Activated T-helper 1 cell treated with anti-CD3 and anti-CD28 coated beads, Interleukin-12 subunit alpha, Interleukin-12 subunit beta, Interleukin-2, Interleukin-4 antibody, amounts not matched to agents 30 ng/mL and 10 ng/mL and 1 ng/mL, durations not matched to agents 14 hours and 24 hours and 36 hours (primary cell): ENCODE measurements at places on chromosomes 2 and 18. TPM values are rescaled to one million over a fixed set of nuclear protein-coding genes. Genes with fewer than 3 reads are reported as not detected.

- no peaks in the 10 kb centered on the region for H3K36me3 ChIP-seq
- H3K27me3 ChIP-seq = no peaks in the 10 kb centered on the region
- no peak for DNase-seq
- H3K4me1 ChIP-seq = no peaks in the 10 kb centered on the region
- no peak overlapping the region for H3K4me3 ChIP-seq
Observed at GRCh38 chr2:133641497-133641896, 73.2 kb upstream of the NCKAP5 start.

DNA sequence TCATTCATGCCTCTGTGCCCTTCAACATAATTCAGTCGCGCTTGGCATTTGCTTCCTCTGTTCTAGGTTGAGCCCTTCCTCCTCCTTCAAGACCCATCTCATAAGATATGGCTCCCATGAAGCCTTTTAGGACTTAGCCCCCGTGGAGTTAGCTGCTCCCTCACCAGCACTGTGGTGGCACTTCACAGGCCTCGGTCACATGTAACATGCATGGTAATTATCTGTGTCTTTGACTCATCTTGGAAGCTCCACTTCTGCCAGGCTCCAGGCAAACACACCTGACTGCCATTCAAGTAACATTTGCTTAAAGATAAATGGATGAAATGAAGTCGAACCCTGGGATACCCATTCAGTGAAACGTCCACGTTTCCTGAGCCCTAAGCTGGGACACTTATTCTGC, 484.7 kb downstream of the EIPR1 start:
- peaks cover 5% of the 10 kb centered on the region for H3K27me3 ChIP-seq
- DNase-seq = no peak
- no peaks in the 10 kb centered on the region for H3K4me1 ChIP-seq
- H3K4me3 ChIP-seq = no peak overlapping the region

DNA sequence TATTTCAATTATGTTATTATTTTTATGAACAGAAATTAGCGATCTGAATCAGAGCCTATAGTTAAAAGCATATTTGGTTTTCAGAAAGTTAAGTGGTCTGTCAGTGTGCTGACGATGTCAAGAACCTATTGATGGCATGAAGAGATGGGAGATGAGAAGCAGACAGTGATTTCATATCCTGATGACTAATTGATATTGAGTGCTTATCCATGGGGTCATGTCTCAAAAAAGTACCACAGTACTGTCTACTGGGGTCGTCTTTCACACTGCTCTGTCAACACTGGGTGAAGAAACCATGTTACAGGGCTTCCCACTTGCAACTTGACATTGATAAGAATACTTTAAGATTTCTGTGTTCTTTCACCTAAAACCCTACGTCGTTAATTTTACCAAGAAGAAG, 297.1 kb downstream of the AFF3 start:
- no peaks in the 10 kb centered on the region for H3K36me3 ChIP-seq
- no peaks in the 10 kb centered on the region for H3K4me1 ChIP-seq
- H3K27ac ChIP-seq = no peak overlapping the region
- H3K4me3 ChIP-seq = no peak overlapping the region

DNA sequence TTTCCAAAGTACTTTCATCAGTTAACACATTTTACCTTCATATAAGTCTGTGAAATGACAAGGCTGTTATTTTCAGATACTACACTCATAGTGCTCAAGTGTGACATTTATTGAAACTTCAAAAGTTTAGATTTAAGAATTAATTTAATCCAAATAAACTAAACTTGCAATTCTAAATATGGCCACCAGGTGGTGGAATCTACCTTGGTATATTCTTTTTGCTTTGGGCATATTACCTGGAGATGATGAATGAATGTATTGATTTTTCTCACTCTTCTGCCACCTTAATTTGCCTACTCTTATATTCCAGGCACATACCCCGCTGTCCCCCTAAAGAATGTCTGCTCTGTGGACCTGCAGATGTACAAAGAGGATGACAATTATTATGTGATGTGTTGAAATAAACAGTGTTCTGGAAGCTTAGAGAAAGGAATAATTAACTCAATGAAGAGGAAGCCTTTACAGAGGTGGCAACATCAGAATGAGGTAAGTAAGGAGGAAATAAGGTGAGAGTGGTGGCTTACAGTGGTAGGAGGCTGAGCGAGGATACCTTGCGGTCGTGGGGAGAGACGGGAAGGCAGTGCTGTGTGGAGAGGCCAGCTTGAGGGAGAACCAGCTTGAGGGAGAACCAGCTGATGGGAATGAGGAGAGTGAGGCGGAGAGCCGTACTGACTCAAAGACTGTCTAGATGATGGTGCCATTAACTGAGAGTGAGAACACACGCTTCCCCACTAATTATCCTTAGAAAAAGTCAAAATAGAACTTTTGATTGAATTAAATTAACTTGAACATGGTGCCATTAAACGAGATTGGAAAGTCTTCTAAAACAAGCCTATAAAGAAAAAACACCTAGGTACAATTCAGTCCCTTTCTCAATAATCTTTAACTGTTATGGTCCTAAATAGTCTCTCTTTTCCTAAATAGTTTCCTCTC, 179.5 kb downstream of the CELF4 start:
- H3K27me3 ChIP-seq = peaks cover 9% of the 10 kb centered on the region
- H3K4me3 ChIP-seq = no peak overlapping the region
- H3K4me1 ChIP-seq = no peaks in the 10 kb centered on the region
- H3K27ac ChIP-seq = no peak overlapping the region

GRCh38 chr2:29698216-29698615, 223.2 kb downstream of the ALK start:
- H3K27ac ChIP-seq = no peak overlapping the region
- H3K36me3 ChIP-seq = no peaks in the 10 kb centered on the region
- H3K4me3 ChIP-seq = no peak overlapping the region
- H3K27me3 ChIP-seq = no peaks in the 10 kb centered on the region
- no peaks in the 10 kb centered on the region for H3K4me1 ChIP-seq

- H3K4me3 ChIP-seq = no peak overlapping the region
- DNase-seq = no peak
- peaks cover 7% of the 10 kb centered on the region for H3K4me1 ChIP-seq
Observed at GRCh38 chr2:8640498-8640897, 41.4 kb upstream of the ID2 start.

- peaks cover 99% of the 10 kb centered on the region for H3K4me1 ChIP-seq
- H3K4me3 ChIP-seq = peak overlapping the region; percentile 80
- peaks cover 38% of the 10 kb centered on the region for H3K36me3 ChIP-seq
- no peaks in the 10 kb centered on the region for H3K27me3 ChIP-seq
- DNase-seq = no peak
Observed at GRCh38 chr18:77065221-77065981, 67.2 kb downstream of the MBP start.

- no peaks in the 10 kb centered on the region for H3K4me1 ChIP-seq
- no peaks in the 10 kb centered on the region for H3K36me3 ChIP-seq
- DNase-seq = no peak
- no peaks in the 10 kb centered on the region for H3K27me3 ChIP-seq
- H3K4me3 ChIP-seq = no peak overlapping the region
- no peak overlapping the region for H3K27ac ChIP-seq
Observed at GRCh38 chr2:213980883-213981282, 430.0 kb upstream of the VWC2L start.

Gene DSG1
- not detected in 2 replicates for total RNA-seq

Gene DSG4
- not detected in 2 replicates for total RNA-seq

Gene HNMT
- not detected in 2 replicates for total RNA-seq

Gene AGXT
- not detected in 2 replicates for total RNA-seq

Gene SEPTIN10
- total RNA-seq = 0.13 and 0.66 TPM in 2 replicates

Gene UCN
- total RNA-seq = 1.4 and 1.8 TPM in 2 replicates
